Activated T-cell treated with anti-CD3 and anti-CD28 coated beads, Interleukin-2, amount 50 U/mL, for 24 hours (primary cell): ENCODE measurements at places on chromosomes 12 and 14.
A peak's percentile ranks its signal among the peaks of the same experiment; 100 is the strongest.

GRCh38 chr12:99192489-99192888 is 455.1 kb upstream of the GARIN6 start:
- no peak for DNase-seq

- no peak for DNase-seq
Measured at GRCh38 chr12:12133259-12133658, 62.5 kb downstream of the BCL2L14 start.

DNA sequence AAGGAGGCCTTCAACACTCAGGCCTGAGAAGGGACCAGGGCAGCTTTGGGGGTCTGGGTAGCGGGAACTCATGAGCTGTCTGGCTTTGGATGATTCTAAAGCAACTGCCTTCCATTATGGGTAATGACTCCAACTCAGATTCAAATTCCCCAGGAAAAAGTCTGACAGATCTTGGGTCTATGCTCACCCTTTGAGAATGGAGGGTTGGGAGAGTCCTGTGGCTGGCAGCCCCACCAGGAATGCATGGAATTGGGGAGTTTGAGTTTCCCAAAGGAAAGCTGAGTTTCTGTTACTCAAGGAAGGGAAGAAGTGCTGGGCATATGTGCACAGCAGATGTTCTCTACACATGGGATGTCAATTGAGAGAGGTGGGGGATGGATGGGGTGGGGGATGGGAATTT is 22.4 kb upstream of the LTBP2 start:
- DNase-seq = no peak

- DNase-seq = no peak
Measured at GRCh38 chr12:64707362-64707761, 51.8 kb downstream of the GNS start.

DNA sequence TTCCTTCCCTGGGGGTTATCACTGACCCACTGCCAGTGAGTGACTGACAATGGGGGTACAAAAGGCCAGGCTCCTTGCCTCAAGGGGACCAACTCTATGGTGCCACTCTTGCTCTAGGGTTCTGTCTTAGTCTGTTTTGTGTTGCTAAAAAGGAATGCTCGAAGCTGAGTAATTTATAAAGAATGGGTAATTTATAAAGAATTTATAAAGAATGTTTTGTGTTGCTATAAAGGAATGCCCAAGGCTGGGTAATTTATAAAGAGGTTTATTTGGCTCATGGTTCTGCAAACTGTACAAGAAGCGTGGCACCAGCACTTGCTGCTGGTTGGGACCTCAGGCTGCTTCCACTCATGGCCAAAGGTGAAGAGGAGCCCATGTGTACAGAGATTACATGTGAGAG is 15.8 kb upstream of the RASSF8 start:
- no peak for DNase-seq

DNA sequence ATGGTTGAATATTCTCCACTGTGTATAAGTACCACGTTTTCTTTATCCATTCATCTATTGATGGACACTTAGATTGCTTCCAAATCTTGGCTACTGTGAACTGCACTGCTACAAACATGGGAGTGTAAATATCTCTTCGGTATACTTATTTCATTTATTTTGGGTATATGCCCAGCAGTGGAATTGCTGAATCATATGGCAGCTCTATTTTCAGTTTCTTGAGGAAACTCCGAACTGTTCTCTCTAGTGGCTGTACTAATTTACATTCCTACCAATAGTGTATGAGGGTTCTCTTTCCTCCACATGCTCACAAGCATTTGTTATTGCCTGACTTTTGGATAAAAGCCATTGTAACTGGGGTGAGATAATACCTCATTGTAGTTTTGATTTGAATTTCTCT is 623.1 kb upstream of the LRFN5 start:
- no peak for DNase-seq

- no peak for DNase-seq
Measured at GRCh38 chr14:104843442-104844305, 21.4 kb upstream of the CEP170B start.

DNA sequence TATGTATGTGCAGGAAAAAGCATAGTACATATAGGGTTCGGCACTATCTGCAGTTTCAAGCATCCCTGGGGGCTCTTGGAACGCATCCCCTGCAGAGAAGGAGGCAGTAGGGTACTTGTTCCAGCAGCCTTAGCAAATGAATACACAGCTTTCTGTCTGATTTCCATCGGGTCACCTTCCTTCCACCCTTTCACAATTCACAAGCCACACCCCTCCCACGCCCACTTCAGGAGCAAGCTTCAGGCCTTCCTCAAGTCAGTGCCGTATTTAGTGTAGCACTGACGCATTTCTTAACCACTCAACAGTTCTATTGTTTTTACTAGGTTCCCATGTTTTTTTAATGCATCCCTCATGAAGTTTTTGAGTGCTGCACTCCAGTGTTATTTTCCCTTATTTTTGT is 64.2 kb downstream of the CLMN start:
- DNase-seq = no peak

- DNase-seq = no peak
Measured at GRCh38 chr12:132766380-132767085, 4.9 kb upstream of the ANKLE2 start.

GRCh38 chr14:67694791-67695393 is 672 bp downstream of the RDH11 start:
- peak; percentile 76 for DNase-seq

GRCh38 chr12:2110849-2111566 is 58.2 kb downstream of the CACNA1C start:
- DNase-seq = no peak

- DNase-seq = no peak
Measured at GRCh38 chr12:5188472-5188871, 144.8 kb downstream of the KCNA5 start.

DNA sequence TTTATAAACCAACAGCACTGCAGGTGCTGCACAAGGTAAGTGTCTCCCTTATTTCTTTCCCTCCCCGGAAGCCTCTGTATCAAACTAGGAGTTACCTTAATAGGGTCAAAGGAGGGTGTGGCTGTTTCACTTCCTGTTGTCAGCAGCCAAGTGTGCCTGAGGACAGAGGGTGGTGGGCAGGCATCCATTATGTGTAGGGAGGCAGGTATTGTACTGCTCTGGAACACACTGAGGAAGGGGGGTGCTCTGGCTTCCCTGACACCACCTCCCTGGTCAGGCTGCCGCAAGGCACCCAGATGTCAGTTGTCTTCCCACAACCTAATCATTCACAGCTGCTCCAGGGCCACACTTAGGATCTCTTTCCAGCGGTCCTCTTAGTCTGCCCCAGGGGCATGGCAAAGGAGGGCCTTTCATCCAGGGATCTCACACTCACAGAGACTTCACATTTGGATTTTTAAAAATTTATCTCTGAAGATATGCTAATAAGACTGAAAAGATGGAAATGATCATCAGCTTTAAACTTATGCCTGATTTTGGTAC is 132.0 kb upstream of the ARHGAP5 start:
- DNase-seq = no peak

DNA sequence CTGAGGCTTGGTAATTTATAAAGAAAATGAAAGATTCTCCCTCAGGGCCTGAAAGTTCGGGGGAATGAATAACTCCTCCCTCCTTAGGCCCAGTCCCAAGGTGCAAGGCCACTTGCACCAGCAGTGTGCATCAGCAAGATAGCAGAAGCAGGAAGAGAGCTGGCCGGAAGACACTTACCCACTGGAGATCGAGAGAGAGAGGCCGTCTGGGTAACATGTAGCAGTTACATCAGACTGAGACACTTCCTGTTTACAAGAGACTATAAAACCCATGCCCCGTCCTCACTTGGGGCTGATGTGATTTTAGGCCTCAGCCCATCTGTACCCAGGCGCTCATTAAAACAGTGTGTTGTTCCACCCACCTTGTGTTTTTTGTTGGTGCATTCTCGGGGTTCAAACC is 85.2 kb downstream of the TMTC3 start:
- DNase-seq = no peak

GRCh38 chr12:105198961-105199360 is 37.0 kb downstream of the APPL2 start:
- DNase-seq = no peak

DNA sequence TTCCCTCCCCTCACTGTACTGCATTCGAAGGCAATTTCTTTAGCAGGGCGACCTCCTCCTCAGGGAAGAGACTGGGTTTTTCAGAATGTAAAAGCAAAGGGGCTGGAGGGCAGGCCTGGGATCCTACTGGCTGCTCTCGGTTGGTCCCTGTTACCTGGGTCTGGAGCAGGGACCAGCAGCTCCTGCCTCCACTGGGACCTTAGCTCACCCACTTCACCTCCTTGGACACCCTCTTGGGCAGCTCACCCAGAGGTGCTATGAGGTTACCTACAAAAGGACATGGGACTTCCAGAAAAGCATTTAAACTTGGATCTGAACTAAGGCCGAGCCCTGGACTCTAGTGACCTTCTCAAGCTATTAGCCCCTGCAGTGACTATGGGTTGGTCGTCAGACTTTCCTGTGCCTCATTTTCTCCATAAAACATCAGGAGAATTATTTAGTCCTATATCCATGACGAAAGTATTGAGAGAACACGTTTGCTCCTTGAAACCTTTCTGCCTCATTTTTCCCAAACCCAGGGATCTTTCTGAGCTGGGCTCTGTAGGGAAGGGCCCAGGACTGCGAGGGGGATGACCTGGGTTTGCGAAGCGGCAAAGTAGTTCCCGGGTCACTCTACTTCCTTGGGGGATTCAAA is 65.0 kb downstream of the FBXL14 start:
- DNase-seq = no peak

- DNase-seq = no peak
Measured at GRCh38 chr12:124763594-124763979, 100.1 kb downstream of the SCARB1 start.

- DNase-seq = no peak
Measured at GRCh38 chr14:99742074-99742473, 51.1 kb upstream of the EML1 start.

DNA sequence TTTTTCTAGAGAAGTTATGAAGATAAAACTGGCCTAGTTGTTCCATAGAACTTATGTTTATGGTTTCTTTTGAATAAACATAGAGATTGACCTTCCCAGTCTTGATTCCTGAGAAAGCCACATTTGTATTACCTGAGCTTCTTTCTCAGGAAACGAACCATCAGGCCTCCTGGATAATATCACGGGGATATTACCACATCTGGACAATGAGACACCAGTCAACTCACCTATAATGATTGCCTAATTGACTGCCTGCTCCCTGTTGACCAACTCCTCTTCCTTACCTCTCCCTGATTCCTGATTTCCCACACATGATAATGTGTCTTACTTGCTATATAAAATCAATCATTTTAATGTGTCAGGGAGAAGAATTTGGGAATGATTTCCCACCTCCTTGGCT is 822.7 kb downstream of the LRFN5 start:
- no peak for DNase-seq

DNA sequence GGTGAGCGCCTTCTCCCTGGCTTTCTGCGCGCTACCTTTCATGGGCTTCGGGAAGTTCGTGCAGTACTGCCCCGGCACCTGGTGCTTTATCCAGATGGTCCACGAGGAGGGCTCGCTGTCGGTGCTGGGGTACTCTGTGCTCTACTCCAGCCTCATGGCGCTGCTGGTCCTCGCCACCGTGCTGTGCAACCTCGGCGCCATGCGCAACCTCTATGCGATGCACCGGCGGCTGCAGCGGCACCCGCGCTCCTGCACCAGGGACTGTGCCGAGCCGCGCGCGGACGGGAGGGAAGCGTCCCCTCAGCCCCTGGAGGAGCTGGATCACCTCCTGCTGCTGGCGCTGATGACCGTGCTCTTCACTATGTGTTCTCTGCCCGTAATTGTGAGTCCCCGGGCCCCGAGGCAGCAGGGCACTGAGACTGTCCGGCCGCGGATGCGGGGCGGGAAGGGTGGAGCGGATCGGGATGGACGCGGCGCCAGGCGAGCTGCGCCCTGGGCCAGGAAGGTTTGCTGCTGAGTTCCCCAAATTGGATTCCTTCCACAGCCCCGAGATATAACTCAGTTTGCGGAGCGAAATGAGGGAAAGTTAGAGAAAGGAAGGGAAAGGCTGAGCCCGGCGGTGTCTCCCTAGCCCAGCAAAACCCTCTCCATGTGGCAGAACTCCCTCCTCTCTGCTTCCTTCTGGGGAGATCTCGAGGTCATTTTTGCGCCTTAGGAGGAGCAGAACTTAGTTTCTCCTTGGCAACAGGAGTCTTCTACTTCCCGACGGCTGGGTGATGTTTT is 972 bp downstream of the PTGDR start:
- peak; percentile 55 for DNase-seq

- no peak for DNase-seq
Measured at GRCh38 chr14:34137001-34137745, 186.3 kb upstream of the EGLN3 start.

- peak; percentile 79 for DNase-seq
Measured at GRCh38 chr12:116599285-116600136, 40.3 kb downstream of the MAP1LC3B2 start.

GRCh38 chr12:75900781-75901254 is 130.8 kb downstream of the PHLDA1 start:
- no peak for DNase-seq

- DNase-seq = no peak
Measured at GRCh38 chr12:49582850-49583249, 14.9 kb upstream of the MCRS1 start.

- no peak for DNase-seq
Measured at GRCh38 chr12:105954951-105955931, 183.5 kb downstream of the NUAK1 start.

GRCh38 chr14:44271006-44271405 is 236.1 kb downstream of the FSCB start:
- DNase-seq = no peak

- DNase-seq = no peak
Measured at GRCh38 chr12:67609226-67609870, 39.2 kb upstream of the DYRK2 start.

DNA sequence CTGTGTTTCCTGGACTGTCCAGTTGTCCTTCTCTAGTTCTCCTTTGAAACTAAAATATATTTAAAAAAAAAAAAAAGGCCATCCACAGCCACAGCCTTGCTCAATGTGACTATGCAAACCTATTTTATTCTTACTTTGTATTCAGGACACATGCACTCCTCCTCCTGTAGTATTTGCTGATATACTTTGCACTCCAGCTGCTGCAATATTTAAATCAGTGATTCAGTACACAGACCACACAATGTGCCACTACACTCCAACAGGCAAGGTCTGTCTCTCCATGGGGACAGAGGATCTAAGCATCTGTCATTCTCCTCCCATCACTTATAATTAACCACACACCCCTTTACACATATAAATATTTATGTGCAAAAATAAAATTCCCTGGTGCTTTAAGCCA is 40.2 kb upstream of the CCDC196 start:
- no peak for DNase-seq

GRCh38 chr12:127389923-127390322 is 877.0 kb upstream of the TMEM132C start:
- DNase-seq = no peak

- DNase-seq = no peak
Measured at GRCh38 chr14:20768593-20768892, 339 bp downstream of the EDDM3B start.
